ENCODE measurements at places on chromosomes 2 and 18.

DNA sequence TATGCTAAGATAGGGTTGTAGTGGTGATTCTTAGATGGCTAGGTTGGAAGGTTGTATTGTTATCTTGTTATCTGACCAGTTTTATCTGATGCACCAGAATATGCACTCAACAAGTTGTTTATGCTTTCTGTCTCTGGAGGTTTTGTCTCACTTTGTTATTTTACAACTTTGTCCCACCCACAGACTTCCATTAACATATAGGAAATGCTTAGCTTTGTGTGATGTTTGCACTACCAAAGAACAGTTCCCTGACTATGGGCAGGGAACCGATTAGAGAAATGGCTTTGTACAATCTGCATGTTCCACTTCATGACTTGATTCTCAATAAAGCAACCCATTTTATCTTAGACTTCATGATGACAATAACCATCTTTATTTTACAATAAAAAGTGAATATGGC is 160.6 kb upstream of the CDH20 start:
- DNase-seq: no peak

GRCh38 chr2:44184106-44184505 is 15.4 kb downstream of the PPM1B start:
- no peak for DNase-seq

DNA sequence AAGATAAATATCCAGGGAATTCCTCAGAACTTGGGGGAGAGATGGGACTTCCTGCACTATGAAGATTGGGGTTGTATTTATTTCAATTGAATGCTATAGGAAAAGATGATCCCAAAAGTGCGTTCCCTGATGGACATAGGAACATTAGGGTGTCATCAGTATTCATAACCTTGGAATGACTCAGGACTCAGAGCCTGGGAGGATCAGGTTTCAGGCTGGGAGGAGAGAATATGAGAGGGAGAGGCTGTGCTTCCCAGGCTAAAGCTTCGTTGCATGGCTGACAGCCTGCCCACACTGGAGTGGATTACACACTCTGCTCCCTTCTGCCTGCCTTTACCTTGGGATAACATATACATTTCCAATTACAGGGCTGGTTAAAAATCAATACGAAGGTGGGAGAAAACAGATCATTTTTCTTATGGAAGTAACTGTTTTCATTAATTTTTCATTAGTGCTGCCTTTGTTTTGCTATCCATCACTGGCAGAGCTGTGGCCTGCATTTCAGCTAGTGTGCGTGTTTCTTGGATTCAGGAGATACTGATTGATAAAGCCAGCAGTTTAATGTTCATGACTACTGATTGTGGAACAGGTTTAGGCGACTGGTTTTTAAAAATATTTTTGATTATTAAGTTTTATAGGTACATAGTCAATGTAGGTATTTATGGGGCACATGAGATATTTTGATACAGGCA is 118.7 kb downstream of the KCTD1 start:
- no peak for DNase-seq

DNA sequence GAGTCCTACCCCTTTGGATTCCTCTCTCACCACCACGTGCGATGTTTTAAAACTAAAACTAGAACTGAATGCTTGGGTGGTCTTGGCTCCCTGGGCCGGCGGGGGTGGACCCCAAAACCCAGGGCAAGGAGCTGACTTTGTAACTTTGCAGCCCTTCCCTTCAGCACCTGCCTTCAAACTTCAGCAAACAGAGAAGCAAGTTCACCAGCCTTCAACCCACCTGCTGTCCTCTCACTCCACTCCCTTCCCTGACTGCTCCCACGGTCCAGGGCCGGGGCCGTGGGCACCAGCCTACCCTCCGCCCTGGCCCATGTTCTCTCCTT is 54.5 kb downstream of the COL6A3 start:
- DNase-seq: no peak

- DNase-seq: no peak
Observed at GRCh38 chr2:43714164-43714563, 37.9 kb upstream of the C1GALT1C1L start.

- peak; percentile 16 for DNase-seq
Observed at GRCh38 chr2:1781291-1782080, 37.2 kb upstream of the PXDN start.

- DNase-seq: no peak
Observed at GRCh38 chr2:257429-257828, 6.4 kb downstream of the SH3YL1 start.

DNA sequence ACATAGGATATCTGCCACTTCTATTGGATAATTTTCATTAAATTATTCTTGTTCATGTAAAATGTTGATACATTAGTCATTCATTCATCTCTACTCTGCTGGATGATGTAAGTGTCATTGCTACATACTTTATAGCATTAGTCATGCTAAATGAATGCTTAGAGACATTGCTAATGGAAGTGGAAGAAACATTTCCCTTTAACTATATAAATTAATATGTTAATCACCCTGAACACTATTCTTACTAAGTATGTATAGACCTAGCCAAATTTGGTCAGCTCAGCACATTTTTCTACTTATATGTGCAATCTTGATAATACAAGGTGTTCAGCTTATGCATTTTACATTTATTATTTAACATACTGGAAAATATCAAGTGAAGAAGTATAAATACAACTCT is 160.2 kb downstream of the DPP4 start:
- DNase-seq: no peak

DNA sequence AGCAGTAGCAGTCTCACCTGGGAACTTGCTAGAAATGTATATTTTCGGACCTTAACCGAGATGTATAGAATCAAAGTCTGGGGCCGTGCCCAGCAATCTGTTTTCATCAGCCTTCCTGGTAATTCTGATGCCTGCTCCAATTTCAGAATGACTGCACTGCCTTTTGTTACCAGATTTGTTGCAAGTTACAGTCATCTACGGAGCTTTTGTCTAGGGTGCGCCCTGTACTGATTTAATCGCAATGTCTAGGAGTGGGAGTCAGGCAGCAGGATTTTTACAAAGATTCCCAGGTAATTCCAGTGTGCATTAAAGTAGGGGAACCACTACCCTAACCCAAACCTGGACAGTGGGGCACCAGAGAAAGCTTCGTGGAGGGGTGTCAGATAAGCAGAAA is 178.0 kb downstream of the HAUS1 start:
- DNase-seq: no peak

DNA sequence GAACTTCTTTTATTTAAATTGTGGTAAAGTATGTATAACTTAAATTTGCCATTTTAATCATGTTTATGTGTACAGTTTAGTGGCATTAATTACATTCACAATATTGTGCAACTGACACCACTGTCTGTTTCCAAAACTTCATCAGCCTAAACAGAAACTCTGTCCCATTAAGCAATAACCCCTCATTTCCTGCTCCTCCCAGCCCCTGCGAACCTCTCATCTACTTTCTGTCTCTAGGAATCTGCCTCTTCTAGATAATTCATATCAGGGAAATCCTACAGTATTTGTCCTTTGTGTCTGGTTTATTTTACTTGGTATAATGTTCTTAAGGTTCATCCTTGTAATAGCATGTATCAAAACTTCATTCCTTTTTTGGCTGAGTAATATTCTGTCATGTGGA is 75.1 kb downstream of the BOLA3 start:
- DNase-seq: no peak

DNA sequence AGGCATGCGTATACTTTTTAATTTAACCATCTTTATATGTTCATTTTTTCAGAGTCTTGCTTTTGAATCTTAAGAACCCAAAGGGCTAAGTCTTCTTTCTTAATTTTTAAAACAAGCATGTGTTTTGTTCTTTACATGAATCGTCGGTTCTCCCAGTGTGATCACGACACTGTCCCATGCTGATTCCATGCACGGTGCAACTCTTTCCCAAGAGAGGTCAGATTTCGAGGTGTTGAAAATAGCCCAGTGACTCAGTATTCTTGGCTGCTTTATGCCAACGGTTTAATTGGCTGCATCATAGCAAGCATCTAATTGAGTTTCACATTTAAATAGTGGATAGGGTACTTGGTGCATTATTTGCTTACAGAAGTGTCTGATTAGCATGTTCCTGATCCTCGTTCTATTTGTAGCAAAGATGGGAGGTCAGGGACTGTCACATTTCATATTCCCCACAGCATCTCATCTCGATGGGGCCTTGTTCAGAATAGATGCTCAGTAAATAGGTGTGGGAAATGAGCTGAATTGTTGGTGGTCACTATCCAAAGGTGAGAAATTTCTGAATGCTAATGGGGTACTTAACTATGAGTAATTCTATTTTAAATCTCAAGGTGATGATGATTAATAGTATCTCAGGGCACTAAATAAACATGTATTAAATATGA is 2.8 kb downstream of the NPAS2 start:
- no peak for DNase-seq

- no peak for DNase-seq
Observed at GRCh38 chr2:27843992-27844391, 46.2 kb downstream of the RBKS start.

GRCh38 chr2:41042343-41042742 is 590.5 kb upstream of the SLC8A1 start:
- no peak for DNase-seq

GRCh38 chr18:51660188-51660715 is 462.8 kb upstream of the MEX3C start:
- DNase-seq: no peak

- DNase-seq: no peak
Observed at GRCh38 chr2:54927085-54927750, 123.0 kb downstream of the RTN4 start.

DNA sequence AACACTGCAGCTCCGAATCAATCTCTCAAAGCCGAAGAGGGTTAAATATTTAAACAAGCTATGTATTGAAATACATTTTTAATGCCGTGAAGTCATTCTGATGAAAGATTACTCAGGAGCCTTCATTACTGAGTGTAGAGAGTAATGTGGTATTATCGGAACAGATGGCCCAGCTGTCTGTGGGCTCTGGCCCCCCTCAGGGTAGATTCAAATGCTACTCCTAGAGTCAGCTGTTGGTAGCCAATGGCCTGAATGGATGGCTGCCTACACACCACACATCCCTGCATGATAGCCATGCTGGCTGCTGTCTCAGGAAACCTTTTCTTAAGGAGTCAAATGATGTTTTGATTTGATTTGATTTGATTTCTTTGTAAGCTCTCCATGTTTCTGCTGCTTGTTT is 732.3 kb upstream of the CELF4 start:
- no peak for DNase-seq

Measured in stimulated activated CD4-positive, alpha-beta T cell treated with anti-CD3 and anti-CD28 coated beads, Interleukin-12 subunit alpha, Interleukin-12 subunit beta, amount 100 ng/mL, for 48 hours (primary cell).